ENCODE measurements at places on chromosomes 1 and 21. TPM values are rescaled to one million over a fixed set of nuclear protein-coding genes. Genes with fewer than 3 reads are reported as not detected.
A peak's percentile ranks its signal among the peaks of the same experiment; 100 is the strongest.

SYPL2 gene
- not detected for total RNA-seq

DNA sequence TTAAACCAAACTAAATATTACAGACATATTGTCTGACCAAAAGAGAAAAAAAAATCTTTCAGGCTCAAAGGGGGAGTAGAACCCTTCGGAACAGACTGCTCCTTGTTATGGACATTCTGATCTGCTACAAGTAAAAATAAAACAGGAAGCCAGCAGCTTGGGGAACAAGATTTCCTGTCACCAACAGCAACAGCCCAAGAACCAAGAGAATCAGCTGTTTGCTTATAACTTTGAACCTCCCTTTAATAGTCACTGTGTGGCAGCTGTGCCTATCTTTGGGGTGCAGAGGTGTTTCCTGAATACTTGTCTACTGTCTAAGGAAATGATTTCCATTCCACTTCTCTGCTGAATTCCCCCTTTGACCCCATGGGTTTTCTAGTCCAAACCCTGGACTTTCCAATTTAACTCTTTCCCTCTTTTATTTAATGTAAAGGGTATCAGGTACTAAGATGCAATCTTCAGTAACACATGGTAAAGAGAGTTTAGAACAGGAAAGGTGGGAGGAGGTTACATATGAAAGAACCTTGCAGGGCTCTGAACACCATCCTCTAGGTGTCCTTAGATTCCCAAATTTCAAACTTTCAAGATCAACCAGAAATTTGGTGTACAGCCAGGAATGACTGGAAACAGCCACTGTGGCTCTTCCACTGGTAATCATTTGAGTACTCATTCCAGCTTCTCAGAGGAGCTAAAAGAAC lies 38.6 kb downstream of the GPR3 start:
- no peak for DNase-seq

DNA sequence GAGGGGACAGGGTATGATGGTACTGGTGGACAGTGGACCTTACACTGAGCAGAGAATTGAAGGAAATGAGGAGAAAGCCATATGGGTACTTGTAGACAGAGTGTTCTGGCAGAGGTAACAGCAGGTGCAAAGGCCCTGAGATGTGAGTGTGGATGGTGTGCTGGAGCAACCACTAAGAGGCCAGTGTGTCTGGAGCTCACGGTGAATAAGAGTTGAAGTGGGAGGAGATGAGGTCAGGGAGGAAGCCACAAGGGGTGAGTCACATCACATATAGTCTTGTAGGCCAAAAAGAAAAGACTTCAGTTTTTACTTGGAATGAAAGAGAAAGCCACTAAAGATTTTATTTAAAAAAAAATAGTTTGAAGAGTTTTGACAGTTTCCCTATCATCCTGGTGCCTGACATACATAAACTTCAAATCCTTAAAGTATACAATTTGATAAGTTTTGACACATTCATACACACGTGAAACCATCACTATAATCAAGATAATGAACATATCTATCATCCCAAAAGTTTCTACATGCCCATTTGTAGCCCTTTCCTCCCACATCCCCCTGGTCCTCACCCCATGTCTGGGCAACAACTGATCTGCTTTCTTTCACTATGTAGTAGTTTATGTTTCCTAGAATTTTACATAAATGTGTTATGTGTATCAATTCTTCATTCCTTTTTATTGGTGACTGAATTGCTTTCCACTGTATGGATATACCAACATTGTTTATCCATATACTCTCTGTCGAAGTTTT lies 148.4 kb downstream of the GPATCH2 start:
- peak; percentile 89 for DNase-seq

IL20 gene
- total RNA-seq, result not detected

- DNase-seq, result no peak
Observed at GRCh38 chr21:27212441-27212840, 245.6 kb upstream of the ADAMTS5 start.

DNA sequence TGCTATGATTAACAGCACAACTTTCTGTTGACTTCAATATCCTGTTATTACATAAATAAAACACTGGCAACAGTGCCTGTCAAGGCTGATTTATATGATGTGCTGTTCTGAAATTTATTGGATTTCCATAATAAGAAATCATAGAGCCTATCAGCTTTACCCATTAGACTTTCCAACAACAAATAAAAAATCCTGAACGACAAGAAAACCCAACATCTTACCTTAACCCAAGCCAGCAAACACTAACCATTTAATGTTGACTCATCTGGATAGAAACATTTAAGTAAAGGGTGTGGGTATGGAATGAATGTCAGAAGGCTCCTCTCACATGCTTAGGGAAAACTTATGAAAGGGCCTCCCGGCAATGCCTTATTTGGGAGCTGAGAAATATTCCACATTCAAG lies 165.1 kb downstream of the SLC45A1 start:
- DNase-seq, result no peak

ZC3H12A gene
- total RNA-seq, result 35.4 TPM

- no peak for DNase-seq
Observed at GRCh38 chr1:204634260-204634910, 51.2 kb downstream of the LRRN2 start.

DNA sequence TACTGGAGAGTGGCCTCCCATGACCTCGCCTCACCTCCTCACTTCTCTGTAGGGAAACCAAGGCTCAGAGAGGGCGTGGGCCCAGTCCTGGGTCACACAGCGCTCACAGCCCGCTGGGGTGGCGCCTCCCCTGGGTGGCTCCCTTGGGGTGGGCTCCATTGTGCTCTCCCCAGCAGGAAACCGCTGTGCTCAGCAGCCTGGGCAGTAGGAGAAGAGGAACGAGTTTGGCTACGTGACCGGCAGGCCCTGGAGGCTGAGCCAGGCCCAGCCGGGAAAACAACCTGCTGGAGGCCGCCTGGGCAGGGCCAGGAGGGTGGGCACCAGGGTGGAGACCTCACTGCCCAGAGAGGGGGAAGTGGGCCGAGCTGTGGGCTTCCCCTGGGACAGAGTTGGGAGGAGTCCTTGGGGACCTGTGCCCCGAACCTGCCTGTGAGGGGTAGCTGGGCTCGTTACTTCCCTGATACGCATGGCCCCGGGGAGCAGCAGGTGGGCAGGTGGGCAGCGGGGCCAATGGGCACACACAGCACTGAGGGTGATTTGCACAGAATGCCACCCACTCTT lies 15.0 kb upstream of the FAM131C start:
- DNase-seq, result no peak

GRCh38 chr1:172670791-172671190 lies 11.9 kb downstream of the FASLG start:
- peak; percentile 67 for DNase-seq

DNA sequence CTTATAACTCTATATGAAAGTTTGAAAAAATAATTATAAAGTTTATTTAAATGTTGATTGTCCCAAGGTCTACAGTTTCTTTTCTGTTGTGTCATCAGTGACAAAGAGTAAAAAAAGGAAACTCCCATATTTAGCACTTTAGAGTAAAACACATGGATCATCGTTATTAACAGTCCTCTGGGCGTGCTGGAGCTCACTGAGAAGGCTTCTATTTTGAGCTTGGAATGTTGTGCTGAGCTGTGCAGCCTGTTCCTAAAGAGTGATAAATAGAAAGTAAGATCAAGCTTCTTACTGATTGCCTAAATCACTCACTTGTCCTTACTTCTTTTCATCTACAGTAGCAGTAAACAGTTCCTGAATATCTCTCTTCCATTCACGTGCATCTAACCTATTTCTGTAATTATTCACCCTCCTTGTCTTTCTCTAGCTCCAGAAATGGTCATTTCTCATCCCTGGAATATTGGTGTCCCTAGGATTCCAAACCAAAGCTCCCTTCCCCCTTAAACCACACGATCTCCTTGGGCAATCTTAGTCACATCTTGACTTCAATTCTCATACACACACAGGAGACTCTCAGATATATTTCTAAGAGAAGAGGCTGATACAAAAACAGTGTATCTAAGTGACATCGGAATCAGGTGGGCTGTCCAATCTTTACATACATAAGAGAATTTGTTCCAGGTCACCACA lies 11.9 kb downstream of the GBP5 start:
- no peak for DNase-seq

- DNase-seq, result peak; percentile 60
Observed at GRCh38 chr1:203663294-203663693, 36.7 kb downstream of the ATP2B4 start.

GRCh38 chr1:1191734-1192133 lies 14.7 kb downstream of the TNFRSF18 start:
- DNase-seq, result no peak

LCE2A gene
- total RNA-seq, result not detected

All from activated CD8-positive, alpha-beta memory T cell treated with anti-CD3 and anti-CD28 coated beads, Interleukin-2, amount 10 ng/mL, durations not matched to agents 7 days and 5 days (primary cell).